ENCODE measurements at places on chromosomes 13 and 19. TPM values are rescaled to one million over a fixed set of nuclear protein-coding genes. Genes with fewer than 3 reads are reported as not detected.

DNA sequence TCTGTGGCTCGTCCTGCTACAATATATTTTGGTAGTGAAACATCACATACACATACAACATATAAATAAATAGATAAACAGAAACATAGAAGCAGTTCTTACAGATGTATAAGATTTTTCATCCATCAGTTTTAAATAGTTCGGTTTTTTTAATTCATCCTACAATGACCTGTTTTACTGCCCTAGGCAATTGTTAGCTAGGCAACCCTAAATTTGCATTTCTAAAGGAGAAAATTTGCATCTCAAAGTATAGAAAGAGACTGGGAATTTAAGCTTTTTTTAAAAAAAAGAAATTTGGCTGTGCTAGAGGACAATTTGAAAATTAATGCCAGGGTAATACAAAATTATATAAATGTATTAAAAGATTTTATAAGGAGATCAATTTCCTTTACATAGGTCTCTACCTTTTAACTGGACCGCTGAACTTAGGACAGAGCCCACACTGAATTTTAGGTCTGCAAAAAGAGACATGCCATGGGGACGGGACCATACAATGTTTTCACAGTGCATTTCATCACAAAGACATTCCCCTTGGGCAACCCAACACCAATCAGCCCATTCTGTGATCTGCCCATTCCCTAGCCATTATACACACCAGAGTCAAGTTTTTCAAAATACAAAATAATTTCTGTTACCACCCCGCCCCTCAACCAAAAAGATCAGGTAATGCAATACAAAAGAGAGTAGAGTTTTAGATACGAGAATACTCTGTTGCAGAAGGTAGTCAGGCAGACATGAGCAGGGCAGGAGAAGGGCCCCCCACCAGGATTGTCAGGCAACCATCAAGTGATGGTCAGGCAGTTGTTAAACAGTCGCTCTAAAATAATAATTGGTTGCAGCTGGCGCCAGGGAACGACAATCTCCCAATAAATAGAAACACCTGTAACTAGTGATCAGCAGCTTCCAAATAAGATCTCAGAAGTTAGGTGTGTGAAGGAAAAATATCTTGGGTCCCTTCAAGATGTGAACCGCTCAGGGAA is 299.7 kb upstream of the SGCG start:
- DNase-seq, result no peak

- no peak for DNase-seq
Measured at GRCh38 chr13:91647361-91647990, 249.1 kb downstream of the GPC5 start.

DNA sequence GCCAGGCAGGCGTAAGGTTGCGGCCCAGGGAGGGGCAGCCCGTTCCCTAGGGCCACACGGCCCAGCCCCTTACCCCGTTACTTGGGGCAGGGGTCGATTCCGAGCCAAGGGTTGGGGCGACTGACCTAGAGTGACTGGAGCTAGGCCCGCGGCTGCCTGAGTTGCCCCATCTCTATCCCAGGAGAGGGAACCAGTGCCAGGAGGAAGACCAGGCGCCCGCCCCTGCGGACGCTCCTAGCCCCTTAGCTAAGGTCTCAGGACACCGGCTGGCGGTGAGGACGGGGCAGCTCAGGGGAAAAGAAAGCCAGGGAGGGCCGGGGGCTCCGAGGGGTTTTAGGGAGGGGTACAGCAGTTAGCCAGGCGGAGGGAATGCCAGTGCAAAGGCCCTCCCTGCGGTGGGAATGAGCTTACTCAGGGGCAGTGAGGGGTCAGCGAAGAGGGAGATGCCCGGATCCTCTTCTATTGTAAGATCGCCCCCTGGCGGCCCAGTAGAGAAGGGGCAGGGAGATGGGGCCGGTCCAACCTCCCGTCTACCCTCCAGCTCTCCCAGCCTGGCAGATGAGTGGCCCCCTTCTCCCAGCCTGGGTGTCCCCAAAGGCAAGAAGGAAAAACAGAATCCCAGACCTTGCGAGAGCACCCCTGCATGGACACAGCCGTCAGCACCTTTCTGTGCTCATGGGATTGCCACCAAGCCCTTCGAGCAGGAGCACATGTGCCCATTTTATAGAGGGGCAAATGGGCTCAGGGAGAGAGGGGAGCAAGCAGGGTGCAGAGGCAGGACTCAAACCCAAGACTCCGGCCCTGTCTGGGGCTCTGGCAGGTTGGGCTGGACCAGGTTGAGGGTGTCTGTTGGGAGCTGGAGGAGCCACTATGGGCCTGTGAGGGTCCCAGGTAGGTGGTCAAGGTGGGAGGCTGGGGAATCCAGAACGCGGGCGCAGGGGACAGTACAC is 16.3 kb downstream of the CILP2 start:
- DNase-seq, result peak; percentile 47

- DNase-seq, result no peak
Measured at GRCh38 chr13:46675016-46675415, 121.9 kb downstream of the ESD start.

GRCh38 chr13:76792731-76793347 is 93.4 kb downstream of the KCTD12 start:
- no peak for DNase-seq

DNA sequence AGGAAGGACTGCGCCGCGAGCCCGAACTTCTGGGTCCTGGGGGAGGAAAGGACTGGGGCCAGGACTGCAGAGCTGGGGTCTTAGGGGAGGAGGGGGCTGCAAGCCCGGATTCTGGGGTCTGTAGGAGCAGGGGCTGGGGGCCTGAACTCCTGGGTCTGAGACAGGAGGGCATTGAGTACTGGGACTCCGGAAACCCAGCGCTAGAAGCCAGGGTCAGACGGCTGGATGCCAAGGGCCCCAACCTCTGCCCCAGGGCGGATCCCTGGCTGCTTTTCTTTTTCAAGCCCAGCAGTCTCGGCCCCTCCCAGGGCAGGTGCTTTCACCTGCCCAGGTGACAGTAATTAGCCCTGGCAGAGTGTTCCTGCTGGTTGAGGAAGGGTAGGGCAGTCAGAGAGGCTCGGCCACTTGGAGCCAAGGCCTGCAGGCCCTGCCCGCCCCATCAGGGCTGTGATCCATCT is 2.3 kb downstream of the MYH14 start:
- DNase-seq, result no peak

DNA sequence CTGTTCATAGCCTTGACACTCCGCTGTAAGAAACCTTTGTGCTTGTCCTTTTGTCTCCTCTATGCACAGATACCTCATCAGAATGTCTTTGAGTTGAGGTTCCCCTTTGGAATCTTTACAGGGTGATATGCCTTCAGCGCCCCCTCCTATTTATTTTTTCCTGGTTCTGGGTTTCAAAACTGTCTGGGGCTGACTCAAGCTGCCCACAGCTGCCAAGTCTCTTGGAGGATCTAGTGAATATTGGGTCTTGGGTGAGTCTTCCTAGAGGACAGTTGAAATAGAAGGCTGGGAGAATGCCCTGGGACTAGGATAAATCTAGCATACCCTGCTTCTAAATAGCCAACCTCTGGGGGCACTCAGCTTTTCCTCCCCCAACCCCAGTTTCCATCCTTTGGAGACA is 930 bp downstream of the ZNF136 start:
- no peak for DNase-seq

DNA sequence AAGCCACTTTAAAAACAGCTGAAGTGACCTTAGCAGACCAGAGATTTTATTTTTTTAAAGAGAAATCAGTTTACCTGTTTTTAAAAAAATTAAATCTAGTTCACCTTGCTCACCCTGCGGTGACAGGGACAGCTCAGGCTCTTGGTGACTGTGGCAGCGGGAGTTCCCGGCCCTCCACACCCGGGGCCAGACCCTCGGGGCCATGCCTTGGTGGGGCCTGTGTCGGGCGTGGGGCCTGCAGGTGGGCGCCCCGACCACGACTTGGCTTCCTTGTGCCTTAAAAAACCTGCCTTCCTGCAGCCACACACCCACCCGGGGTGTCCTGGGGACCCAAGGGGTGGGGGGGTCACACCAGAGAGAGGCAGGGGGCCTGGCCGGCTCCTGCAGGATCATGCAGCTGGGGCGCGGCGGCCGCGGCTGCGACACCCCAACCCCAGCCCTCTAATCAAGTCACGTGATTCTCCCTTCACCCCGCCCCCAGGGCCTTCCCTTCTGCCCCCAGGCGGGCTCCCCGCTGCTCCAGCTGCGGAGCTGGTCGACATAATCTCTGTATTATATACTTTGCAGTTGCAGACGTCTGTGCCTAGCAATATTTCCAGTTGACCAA is 10.8 kb downstream of the PLPPR3 start:
- no peak for DNase-seq

DNA sequence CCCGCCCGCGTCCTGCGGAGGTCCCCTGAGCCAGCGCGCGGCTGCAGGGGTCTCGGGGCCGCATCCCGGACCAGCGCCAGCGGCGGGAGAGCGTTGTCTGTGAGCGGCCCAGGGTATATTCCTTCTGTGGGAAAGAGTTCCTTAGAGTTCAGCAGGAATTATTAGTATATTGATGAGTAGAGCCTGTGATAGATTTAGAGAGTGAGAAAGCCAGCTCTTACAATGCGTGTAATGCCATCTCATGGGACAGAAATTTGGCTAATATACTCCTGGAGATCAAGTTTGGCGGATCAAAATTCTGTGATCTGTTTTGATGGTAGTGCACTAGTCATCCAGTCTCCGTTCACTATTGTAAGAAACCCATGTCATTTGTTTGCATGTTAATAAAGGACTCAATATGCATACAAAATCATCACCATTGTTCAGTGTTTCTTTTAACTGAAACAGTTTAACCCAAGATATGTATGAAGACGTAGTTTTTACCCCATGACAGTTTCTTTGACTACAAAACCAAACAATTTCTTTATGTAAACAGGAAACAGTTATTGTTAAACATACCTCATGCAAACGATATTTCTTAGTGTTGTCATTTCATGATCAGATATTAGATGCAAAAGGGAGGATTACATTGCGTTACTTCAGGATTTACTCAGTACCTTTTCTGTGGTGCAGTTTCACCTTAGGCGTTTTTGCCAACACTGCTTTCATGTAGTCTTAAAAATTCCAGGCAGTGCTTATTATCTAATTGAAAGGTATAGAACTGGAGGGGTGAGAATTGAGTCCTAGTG is 9.9 kb downstream of the TNFRSF19 start:
- no peak for DNase-seq

DNA sequence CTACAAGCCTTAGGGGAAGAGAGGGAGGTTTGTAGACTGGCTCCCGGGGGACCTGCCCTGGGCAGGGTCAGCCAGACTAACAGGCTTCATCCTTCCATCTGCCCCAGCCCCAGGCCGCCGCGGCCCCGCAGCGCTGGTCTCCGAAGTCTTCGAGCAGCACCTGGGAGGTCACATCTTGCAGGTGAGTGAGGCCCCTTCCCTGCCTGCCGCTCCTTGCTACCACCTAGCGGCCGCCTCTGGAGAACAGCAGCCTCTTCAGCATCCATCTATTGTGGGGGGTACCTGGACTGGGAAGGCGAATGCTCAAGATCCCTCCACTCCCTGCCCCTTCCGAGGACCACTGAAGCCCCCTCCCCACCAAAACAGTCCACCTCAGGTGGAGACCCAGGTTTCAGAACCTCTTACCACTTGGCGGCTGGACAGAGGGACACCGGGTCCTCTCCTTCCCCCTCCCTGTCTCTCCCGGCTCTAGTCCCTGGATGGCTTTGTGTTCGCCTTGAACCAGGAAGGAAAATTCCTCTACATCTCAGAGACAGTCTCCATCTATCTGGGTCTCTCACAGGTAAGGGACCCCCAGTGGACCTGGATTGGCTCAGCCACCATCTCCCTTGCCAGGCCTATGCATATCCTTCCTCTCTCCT is 12.7 kb downstream of the NPAS1 start:
- peak; percentile 56 for DNase-seq

- DNase-seq, result no peak
Measured at GRCh38 chr13:100668408-100668807, 6.2 kb downstream of the TMTC4 start.

- DNase-seq, result no peak
Measured at GRCh38 chr19:1220477-1220930, 14.9 kb downstream of the STK11 start.

DNA sequence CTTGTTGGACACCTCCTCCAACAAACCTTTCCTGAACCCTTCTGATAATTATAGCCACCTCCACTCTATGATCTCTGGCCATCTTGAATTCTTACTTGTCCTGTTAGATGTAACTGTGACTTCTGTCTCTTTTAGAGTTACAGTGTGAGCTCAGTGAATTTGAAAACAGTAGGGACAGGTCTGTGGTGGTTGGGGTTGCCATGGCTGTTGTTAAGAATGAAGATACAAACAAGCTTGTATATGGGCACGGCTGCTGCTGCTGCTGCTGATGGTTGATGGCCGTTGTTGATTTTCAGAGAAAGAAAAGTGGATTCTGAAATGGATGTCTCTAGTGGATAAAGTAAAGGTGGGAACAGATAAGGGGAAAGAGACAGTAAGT is 101.5 kb downstream of the STARD13 start:
- no peak for DNase-seq

DNA sequence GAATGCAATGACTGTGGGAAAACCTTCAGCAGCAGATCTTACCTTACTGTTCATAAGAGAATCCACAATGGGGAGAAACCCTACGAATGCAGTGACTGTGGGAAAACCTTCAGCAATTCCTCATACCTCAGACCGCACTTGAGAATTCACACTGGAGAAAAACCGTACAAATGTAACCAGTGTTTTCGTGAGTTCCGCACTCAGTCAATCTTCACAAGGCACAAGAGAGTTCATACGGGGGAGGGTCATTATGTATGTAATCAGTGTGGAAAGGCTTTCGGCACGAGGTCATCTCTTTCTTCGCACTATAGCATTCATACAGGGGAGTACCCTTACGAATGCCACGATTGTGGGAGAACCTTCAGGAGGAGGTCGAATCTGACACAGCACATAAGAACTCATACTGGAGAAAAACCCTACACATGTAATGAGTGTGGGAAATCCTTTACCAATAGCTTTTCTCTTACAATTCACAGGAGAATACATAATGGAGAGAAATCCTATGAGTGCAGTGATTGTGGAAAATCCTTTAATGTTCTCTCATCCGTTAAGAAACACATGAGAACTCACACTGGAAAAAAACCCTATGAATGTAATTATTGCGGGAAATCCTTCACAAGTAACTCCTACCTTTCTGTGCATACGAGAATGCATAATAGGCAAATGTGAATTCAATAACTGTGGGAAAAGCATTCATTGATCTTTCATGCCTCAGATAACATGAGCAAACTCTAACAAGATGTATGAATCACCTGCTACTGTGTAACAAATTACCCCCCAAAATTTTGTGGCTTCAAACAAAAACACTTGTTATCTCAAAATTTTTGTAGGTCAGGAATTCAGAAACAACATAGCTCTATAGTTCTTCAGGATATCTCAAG is 13.8 kb downstream of the ZNF557 start:
- no peak for DNase-seq

DNA sequence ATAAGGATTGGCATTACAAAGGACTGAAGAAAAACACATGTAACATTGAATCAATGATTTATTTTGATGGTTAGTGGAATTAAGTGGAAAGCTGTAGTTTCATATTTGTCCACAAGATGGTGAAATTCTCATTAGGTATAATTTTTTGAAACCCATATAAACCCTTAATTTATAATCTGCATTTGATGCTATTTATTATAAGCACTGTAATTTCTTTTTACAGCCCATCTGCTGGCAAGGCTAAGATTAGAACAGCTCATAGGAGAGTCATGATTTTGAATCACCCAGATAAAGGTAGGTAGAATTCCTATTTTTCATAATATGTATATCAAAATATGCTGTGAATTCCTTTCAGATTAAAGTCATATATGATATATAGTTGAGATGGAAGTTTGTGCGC is 62.2 kb downstream of the DNAJC15 start:
- DNase-seq, result no peak

Gene CNMD
- not detected for total RNA-seq

Gene OVOL3
- not detected for total RNA-seq

Gene BEST2
- not detected for total RNA-seq

Gene SOX1
- total RNA-seq, result not detected

Gene ADGRL1
- 30.8 TPM for total RNA-seq

Gene CACNG8
- 0.05 TPM for total RNA-seq

Gene ATCAY
- not detected for total RNA-seq

Gene CERS1
- total RNA-seq, result not detected

Gene SIGLEC10
- 0.29 TPM for total RNA-seq

Gene CD37
- total RNA-seq, result 373 TPM
